ENCODE measurements at places on chromosomes 2 and 18. TPM values are rescaled to one million over a fixed set of nuclear protein-coding genes. Genes with fewer than 3 reads are reported as not detected.

DNA sequence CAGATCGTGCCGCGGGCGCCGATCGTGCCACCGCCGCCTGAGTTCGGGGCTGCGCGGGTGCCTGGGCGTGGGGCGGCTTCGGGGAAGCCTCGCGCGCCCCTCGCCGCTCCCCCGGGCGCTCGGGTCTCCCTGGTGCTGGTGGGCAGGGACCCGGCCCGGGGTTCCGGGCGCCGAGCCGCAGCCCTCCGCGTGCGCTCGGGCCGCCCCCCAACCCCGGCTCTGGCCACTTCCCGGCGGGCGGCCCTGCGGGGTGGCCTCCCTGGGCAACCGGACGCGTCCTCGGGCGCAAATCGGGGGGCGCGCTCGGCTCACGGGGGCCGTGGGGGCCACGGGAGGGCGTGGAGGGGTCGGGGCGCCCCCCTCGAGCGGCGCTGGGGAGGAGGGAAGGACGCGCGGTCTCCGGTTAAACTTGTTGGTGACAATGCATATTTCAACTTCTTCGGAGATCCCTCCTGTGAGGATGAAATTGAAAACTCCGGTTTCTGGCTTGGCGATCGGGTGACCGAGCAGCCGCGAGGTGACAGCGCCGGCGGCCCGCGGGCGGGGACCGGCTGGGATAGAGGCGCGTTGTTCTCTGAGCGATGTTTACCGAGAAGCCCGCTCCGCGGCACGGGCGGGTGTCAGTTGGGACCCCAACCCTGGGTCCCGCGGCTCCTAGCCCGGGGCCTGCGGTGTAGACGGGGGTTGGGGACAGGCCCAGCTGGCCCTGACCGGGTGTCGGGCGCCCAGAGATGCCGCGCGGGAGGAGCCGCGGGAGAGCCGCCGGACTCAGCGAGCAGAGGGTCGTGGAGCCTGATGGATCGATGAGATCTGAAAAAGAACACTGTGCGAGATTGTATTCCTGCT lies 676 bp downstream of the SH3BP4 start:
- no peaks in the 10 kb centered on the region for H3K27me3 ChIP-seq
- no peak for DNase-seq
- peak overlapping the region; percentile 88 for H3K4me3 ChIP-seq
- peaks cover 69% of the 10 kb centered on the region for H3K4me1 ChIP-seq
- peak overlapping the region; percentile 91 for H3K27ac ChIP-seq

- no peaks in the 10 kb centered on the region for H3K27me3 ChIP-seq
- peak; percentile 70 for DNase-seq
- no peak overlapping the region for H3K27ac ChIP-seq
- H3K4me1 ChIP-seq: peaks cover 23% of the 10 kb centered on the region
Observed at GRCh38 chr2:24825883-24826772, 32.9 kb downstream of the CENPO start.

- H3K4me3 ChIP-seq: no peak overlapping the region
- peak; percentile 53 for DNase-seq
- H3K4me1 ChIP-seq: no peaks in the 10 kb centered on the region
- no peak overlapping the region for H3K27ac ChIP-seq
- H3K27me3 ChIP-seq: peaks cover 3% of the 10 kb centered on the region
Observed at GRCh38 chr2:127584516-127585033, 49.1 kb downstream of the MYO7B start.

- no peak overlapping the region for H3K27ac ChIP-seq
- H3K36me3 ChIP-seq: no peaks in the 10 kb centered on the region
- H3K27me3 ChIP-seq: peaks cover 15% of the 10 kb centered on the region
- H3K4me3 ChIP-seq: no peak overlapping the region
Observed at GRCh38 chr2:215171151-215171550, 32.7 kb upstream of the ABCA12 start.

DNA sequence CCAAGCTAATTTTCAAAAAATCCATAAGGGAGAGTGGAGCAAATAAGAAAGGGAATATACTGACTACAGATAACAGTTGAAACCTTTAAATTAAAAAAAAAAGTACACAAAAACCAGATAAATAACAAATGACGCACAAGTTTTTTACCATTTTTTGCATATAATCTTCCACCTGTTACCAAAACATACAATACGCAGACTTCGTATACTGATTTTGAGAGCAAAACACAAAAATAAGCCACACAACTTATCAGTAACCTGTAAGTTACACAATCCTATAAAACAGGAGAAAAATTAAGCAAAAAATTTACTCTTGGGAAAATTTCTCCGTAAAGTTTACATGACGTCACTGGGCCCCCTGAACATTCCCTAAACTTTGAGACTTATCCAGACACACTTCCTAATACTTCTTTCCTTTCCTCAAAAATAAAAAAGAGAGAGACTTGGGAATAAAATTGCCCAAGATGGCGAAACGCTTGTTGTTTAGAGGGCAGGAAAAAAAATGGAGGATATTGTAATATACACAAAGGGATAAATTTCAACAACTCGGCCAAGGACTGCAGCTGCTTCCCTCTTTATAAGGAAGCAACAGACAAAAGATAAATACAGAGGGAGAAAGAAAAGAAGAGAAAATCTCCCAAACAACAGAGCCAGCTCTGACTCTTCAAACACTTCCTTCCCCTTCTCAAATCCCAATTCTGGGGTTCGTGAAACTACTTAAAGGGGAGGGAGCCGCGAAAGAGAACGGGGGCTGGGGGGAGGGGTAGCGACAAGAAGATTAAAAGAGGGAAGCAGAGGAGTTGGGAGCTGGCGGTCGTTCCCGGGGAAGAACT lies 1.6 kb downstream of the BAZ2B start:
- peak overlapping the region; percentile 82 for H3K4me3 ChIP-seq
- peak overlapping the region; percentile 98 for H3K27ac ChIP-seq
- no peak for DNase-seq
- peaks cover 4% of the 10 kb centered on the region for H3K36me3 ChIP-seq

Gene ZNF514
- 19.0 TPM for total RNA-seq

DNA sequence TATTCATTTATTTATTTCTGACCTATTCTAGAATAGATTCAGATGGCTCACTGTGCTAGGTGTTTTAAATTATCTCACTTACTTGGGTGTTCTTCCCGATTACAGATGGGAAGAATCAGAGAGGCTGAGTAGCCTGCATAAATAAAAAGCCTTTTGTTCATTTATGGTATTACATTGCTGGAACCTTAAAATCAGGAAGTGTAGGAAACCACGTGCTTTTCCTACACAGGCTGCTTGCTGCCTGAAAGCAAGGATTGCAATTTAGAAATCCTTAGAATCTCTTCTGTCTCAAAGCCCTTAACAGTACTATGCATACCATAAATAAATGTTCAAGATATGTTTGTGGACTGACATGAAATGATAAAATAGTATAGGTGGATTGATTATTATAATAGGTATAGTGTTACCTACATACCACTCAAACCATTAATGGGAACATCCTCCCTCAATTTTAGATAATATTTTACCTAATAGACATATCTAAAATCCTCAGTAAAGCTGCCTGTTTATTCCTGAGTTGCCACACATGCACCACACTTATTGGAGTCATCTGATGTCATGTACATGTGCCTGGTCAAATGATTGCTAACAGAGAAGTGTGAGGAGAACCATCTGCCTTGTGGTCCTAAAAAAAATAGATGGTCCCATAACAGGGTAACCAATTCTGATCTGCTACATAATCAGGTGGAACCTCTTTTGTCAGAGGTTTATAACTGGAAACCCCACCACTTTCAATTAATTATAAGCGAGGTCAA lies 73.5 kb upstream of the C2orf15 start:
- peaks cover 26% of the 10 kb centered on the region for H3K27me3 ChIP-seq
- no peaks in the 10 kb centered on the region for H3K4me1 ChIP-seq
- no peaks in the 10 kb centered on the region for H3K36me3 ChIP-seq
- no peak overlapping the region for H3K4me3 ChIP-seq
- DNase-seq: no peak
- H3K27ac ChIP-seq: no peak overlapping the region

DNA sequence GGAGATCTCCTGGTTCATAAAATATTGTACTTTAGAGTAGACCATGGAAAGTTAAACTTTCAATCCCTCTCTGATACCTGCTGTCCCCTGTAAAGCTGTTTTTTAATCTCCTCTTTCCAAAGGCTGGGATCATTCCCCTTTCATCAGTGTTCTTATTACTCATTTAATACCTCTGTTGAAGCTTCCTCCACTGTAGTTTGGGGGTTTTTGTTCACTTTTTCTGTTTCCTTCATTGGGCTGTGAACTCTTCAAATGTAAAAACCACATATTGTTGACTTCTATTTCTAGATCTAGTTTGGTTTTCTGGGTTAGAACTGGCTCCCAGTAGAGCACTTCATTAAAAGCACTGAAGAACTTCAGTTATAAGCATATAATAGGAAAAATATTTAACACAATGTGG lies 598.1 kb downstream of the RNF144A start:
- no peak overlapping the region for H3K27ac ChIP-seq
- no peak for DNase-seq
- H3K4me3 ChIP-seq: no peak overlapping the region
- H3K36me3 ChIP-seq: no peaks in the 10 kb centered on the region
- no peaks in the 10 kb centered on the region for H3K4me1 ChIP-seq

Gene G6PC2
- not detected for total RNA-seq

GRCh38 chr2:214695789-214696188 lies 113.7 kb downstream of the BARD1 start:
- no peaks in the 10 kb centered on the region for H3K27me3 ChIP-seq
- H3K4me1 ChIP-seq: peaks cover 3% of the 10 kb centered on the region

Gene PHLPP1
- total RNA-seq: 19.6 TPM

GRCh38 chr2:134772493-134773169 lies 53.8 kb upstream of the TMEM163 start:
- no peak overlapping the region for H3K27ac ChIP-seq
- no peaks in the 10 kb centered on the region for H3K4me1 ChIP-seq

- H3K4me1 ChIP-seq: peaks cover 56% of the 10 kb centered on the region
- no peak overlapping the region for H3K4me3 ChIP-seq
- no peak overlapping the region for H3K27ac ChIP-seq
- DNase-seq: no peak
Observed at GRCh38 chr2:160484859-160485520, 8.6 kb downstream of the RBMS1 start.

Gene ZNF519
- 3.5 TPM for total RNA-seq

Measured in osteocyte (in vitro differentiated cells).